ENCODE measurements at places on chromosomes 6 and 20.

GRCh38 chr20:62635232-62635631 lies 7.1 kb upstream of the SLCO4A1 start:
- no peak for DNase-seq

DNA sequence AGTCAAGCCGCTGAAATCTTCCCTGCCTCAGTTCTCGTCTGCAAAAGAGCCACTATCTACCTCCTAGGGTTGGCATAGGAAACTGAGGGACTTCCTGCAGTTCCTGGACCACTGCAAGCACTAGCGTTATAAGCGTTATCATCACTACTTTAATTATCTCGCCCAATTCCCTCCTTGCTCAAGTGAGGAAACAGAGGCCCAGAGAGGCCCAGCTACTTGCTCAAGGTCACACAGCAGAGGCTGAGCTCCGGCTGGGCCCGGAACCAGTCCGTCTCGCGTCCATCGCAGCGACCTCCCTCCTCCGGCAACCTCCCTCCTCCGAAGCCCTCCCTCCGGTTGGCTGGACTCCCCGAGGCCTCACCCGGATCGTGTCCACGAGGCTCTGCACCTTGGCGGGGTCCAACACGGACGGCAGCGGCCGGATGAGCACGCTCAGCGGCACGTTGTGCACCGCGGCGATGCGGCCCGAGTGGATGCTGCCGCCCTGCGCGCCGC lies 338 bp downstream of the SRXN1 start:
- no peak for DNase-seq

- no peak for DNase-seq
These were observed 148.5 kb upstream of the ATXN1 start for GRCh38 chr6:16909658-16910360.

GRCh38 chr6:100008857-100009256 lies 14.8 kb upstream of the MCHR2 start:
- DNase-seq, result no peak

- DNase-seq, result no peak
These were observed 114.7 kb upstream of the AFDN start for GRCh38 chr6:167711768-167712730.

DNA sequence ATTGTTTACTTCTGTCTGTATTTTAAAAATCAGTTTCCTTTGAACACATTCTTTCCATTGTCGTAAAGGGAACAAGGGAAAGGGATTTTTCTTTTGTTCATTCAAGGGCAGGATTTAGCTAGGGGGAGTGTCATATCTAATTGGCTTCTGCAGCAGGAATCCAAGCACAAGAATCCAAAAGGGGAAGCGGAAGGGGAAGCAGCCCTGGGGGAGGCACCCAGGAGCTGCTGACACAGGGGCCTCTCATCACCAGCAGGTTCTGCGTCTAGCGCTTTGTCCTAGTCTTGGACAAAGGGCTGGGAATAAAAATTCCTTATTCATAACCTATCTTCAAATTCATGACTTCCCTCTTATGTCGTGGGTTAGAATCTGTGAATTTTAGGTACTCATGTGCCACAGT lies 13.7 kb downstream of the RIPK1 start:
- no peak for DNase-seq

GRCh38 chr6:3956054-3956453 lies 106.9 kb downstream of the FAM50B start:
- DNase-seq, result no peak

- DNase-seq, result no peak
These were observed 42.8 kb upstream of the STMND1 start for GRCh38 chr6:17059022-17059421.

Data from stimulated activated CD8-positive, alpha-beta memory T cell treated with anti-CD3 and anti-CD28 coated beads, Interleukin-15, amount 100 ng/mL, for 48 hours (primary cell).